ENCODE measurements at places on chromosomes 2 and 18.

- no peak for DNase-seq
Observed at GRCh38 chr2:1969701-1970015, 225.3 kb upstream of the PXDN start.

- DNase-seq, result no peak
Observed at GRCh38 chr18:10094655-10095054, 180.8 kb downstream of the VAPA start.

DNA sequence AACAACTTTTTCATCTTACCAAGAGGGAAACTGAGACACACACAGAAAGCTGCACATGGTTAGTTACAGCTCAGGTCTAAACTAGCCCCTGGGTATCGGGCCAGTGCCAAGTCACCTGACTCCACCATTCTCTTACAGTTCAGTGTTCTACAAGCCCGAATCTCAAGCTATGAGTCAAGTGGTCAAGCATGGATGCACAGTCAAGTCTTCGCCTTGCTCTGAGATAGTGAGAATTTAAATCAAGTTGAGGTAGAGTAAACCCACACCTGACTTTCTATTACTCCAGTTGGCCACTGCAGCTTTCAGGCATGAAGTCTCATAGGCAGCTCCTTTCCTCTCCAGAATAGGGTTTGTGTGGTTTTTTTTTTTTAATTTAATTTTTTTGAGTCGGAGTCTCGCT, 34.5 kb upstream of the ARL5A start:
- DNase-seq, result no peak

- no peak for DNase-seq
Observed at GRCh38 chr2:29187926-29188325, 72.7 kb downstream of the CLIP4 start.

DNA sequence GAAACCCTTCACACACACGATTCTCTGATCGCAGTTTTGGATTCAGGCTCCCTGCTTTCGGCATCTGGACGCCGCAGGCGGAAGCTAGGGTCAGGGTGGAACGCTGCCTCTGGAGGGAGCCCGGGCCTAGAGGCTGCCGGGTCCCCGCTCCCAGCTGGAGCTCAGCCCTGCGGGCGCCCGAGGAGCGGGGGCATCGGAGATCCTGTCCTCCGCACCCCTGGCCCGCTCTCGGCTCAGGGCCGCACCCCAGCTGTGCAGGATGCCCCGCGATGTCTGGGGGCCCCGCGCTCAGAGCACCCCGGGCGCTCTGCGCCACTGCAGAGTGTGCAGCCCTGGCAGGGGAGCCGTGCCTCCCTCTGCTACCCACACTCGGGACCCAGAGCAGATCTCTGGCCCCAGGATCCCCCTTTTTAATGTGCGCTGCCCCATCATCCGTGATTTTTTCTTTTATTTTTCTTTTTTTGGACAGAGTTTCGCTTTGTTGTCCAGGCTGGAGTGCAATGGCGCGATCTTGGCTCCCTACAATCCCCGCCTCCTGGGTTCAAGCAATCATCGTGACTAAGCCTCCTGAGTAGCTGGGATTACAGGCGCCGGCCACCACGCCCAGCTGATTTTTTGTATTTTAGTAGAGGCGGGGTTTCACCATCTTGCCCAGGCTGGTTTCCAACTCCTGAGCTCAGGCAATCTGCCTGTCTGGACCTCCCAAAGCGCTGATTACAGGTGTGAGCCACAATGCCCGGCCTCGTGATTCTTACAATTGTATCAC, 54.8 kb upstream of the TUBA3E start:
- DNase-seq, result no peak

DNA sequence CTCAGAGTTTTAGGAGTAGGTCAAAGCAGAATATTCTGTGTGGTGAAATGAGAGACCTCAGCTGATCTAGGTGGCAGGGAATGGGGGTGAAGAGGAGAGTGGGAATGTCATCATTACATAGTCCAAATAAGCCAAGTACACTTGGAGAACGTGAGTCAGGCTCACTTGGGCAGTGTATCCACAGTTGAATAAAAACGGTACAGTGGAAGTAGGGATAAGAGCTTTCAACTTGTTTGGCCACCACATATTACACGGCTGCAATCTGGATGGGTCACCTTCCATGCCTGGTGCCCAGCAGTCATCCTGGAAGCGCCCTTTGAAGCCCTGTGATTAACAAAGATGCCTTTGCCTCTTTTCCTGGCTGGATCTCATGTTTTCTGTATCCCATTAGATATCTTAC, 28.6 kb downstream of the MIB1 start:
- no peak for DNase-seq

DNA sequence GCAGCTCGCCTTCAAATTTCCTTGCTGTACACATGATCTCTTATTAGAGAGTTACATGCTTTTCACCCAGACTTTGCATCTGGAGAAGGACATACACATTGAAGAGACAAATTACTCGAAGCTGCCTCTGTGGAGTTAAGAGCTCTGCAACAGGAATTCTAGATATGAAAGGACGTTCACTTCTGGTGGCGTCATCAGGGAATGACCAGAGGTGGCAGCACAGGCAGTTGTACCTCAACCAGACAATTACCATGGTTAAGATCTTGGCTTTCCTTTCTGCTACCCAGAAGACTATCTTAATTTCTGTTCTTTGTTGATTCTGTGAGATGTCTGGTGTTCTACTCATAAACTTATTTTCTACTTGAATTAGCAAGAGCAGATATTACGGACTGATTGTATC, 39.1 kb upstream of the MC4R start:
- no peak for DNase-seq

- no peak for DNase-seq
Observed at GRCh38 chr18:26741048-26741447, 124.5 kb downstream of the AQP4 start.

DNA sequence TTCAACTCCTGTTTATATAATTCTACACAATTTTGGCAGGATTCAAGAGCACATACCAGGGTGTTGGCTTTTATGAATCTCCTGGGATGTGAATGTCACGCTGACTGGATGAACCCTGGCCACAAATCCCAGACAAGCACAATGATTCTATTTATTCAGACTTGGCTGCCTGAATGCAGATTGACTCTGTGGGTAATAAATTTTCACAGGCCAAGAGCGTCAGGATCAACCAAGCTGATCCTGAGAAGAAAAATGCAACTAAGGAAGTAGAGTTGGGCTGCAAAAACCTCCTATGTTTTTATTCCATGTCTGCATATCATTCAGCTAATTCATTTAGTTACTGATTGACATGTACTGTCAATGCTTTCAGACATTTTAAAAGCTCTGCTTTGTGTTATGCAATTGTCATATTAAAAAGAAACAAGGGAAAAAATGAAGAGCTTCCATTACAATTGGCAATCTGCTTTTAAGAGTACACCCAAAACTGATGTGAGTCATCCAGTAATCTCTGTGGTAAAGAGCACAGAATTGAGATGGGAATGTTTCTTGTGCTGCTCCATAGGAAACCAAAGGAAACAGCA, 173.0 kb upstream of the REV1 start:
- DNase-seq, result no peak

GRCh38 chr18:50629148-50629631, 69.3 kb downstream of the MAPK4 start:
- no peak for DNase-seq

DNA sequence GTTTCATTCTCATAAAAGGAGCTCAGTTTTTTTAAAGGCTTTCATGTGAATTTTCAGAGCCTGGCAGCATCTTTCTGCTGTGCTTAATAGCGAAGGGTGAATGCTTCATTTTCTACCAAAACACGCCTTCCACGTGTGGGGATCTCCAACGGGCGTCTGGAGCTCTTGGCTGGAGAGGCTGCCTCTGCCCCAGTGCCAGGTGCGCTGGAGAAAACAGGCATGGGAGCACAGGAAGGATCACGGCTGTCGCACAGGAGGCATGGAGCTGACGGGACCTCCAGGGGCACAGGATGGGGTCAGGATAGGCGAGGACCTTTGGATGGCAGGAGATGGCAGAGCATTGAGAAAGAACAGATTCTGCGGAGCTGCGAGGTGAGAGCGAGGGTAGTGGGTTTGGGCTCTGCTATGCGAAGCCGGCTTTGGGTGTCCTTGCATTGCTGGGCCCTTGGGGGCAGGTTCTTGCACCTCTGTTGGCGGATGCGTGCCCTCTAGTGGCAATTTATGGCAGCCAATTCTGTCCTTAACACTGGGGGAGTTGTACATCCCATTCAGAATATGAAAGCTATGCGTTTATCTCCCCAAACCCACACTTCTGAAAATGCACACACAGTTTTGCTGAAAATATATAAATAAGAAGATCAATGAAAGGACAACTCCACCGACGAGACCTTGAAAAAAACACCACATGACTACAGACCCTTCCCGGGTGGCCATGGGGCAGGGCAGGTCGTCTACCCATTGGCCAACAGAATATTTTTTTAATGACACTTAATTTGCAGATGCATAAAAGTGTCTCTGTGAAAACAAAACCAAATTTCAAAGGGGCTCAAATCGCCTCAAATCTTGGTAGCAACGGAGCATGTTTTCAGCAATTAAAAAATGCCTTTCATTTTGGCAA, 90.4 kb upstream of the SLC35G4 start:
- no peak for DNase-seq

GRCh38 chr2:186457908-186458307, 28.2 kb upstream of the ZC3H15 start:
- DNase-seq, result no peak

- DNase-seq, result no peak
Observed at GRCh38 chr18:57432751-57433400, 2.3 kb upstream of the ONECUT2 start.

- DNase-seq, result no peak
Observed at GRCh38 chr18:23406271-23406787, 46.8 kb upstream of the RIOK3 start.

GRCh38 chr2:215590010-215590745, 154.3 kb upstream of the FN1 start:
- DNase-seq, result no peak

DNA sequence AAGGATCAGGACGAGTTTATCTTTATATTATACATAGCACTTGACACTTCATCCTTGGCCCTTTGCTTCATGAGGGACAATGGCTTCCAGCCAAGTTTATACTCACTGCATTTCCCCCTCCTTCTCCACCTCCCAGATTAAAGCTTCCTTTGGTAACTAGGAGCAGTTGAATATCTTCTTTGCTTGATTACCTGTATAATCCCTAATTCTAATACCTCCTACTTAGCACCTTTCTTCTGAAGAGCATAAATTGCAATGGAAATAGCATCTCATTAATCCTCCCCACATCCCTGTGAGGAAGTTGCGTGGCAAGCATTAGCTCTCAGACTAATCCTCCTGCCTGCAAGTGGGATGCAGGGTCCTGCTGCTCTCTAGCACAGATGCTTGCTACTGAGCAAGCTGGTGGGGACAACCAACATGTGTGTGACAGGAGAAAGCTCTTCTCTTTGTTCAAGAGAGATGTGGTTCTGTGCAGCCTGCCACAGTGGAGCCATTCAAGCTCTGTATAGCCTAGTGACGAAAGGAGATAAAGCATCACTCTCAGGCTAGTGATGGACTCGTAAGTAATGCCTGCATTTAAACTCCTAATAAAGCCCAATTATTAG, 19.1 kb downstream of the KLHL14 start:
- DNase-seq, result no peak

GRCh38 chr2:227163998-227164762, at the start of the genes COL4A3 and COL4A4:
COL4A3 (plus strand) TSS chr2:227164624; CDS start chr2:227164727, 103 bp downstream.
COL4A4 (minus strand) TSS chr2:227164205; CDS start chr2:227147483, 16,722 bp downstream.
- no peak for DNase-seq

- DNase-seq, result no peak
Observed at GRCh38 chr2:30661173-30662107, 145.8 kb downstream of the CAPN13 start.

DNA sequence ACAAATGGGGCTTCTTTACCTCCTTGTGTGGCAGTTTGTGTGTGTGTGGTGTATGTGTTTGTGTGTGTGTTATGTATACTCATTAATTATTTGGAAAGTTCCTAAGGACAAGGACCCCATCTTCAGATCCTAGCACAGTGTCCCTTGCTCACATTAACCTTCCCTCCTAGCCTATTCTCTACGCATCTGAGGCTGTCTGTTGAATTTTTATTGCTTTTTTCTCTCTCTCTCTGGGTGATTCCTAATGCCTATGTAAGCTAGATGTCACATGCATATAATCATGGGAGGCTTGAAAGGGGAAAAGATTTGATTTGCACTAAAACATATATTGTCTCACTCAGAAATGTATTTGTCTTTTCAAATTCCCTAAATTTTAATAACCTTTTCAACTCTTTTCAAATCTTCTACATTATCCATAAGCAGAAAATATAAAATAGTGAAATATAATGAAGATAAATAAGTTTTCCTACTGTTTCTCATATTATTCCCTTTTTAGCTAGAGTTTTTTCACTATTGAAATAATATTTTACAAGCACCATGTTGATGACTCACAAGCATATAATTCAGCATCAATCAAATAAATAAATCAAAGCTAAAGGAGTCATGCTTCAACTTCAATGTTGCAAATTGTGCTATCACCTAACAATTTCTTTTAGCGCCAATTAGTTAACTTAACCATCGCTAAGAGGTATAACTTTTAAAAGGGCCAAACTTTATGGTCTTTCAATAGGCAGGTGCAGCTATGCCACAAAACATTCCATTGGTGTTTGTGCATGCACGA, 199.0 kb upstream of the ERBB4 start:
- DNase-seq, result no peak

DNA sequence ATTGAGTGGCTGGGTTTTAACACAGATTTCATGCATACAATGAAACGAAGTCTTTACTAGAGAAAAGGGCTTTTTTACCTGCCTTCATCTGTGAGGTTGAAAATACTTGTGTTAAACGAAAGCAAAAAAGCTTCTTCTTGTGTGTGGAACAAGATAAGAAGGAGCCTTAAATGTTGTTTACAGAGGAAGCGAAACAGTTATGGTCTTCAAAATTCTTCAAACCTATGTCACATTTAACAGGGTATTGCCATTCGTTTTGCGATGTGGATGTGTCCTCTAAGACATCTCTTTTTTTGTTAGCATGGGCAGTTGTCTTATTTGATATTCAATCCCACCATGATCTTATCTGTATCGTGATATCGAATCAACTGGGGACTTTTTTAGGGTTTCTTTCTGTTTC, 532.6 kb downstream of the TMEM182 start:
- no peak for DNase-seq

DNA sequence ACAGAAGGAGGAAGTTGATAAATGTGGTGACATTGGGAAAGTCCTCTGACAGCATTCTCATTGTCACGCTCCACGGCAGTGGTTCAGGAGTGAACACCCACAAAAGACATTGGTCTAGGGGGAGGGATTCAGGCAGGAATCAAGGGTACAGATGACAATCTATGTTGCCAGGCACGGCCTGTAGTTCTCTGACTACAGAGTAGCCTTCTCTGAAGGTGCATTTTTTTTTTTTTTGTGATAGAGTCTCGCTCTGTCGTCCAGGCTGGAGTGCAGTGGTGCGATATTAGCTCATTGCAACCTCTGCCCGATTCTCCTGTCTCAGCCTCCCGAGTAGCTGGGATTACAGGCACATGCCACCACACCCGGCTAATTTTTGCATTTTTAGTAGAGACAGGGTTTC, 7.4 kb upstream of the MOB1A start:
- DNase-seq, result no peak

DNA sequence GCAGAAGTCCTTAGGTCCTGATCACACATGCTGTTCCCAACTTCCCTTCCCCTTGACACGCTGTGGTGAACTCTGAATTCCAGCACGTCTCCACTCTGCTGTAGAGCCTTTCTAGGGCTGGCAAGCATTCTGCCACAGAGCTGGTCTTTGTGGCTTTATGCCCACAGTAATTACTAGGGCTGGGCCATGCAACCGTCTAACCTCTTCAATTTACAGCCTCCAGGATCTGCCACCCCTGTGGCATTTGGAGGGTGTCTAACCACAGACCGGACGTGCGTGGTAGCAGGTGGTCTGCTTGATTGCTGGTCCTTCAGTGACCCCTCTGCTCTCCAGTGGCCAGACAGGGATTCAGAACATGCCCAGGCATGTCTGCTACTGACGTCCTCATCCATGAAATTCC, 43.1 kb upstream of the TGFA start:
- DNase-seq, result no peak

- DNase-seq, result no peak
Observed at GRCh38 chr2:100380681-100381080, 36.8 kb downstream of the CHST10 start.
